ENCODE measurements at places on chromosomes 2 and 18.

GRCh38 chr2:37389395-37389794 lies 45.0 kb downstream of the QPCT start:
- no peak for DNase-seq

- no peak for DNase-seq
These were observed 77.8 kb downstream of the RAPGEF4 start for GRCh38 chr2:172813314-172813888.

DNA sequence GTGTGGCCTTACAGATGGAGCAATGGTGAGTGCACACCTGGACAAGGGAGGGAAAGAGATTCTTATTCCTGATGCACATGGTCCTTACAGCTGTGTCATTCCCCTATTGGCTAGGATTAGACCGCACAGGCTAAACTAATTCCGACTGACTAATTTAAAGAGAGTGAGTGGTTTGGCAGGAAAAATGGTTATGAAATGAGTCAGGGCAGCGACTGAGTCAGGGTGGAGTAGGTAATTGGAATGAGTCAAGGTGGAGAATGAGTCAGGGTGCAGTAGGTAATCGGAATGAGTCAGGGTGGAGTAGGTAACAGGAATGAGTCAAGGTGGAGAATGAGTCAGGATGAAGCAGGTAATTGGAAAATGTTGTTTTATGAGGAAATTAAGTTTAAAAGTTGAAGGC lies 1353.7 kb upstream of the LRRTM1 start:
- no peak for DNase-seq

- no peak for DNase-seq
These were observed 15.2 kb downstream of the GALNT3 start for GRCh38 chr2:165778653-165779451.

- DNase-seq, result no peak
These were observed 34.7 kb downstream of the RBMS1 start for GRCh38 chr2:160458718-160459453.

DNA sequence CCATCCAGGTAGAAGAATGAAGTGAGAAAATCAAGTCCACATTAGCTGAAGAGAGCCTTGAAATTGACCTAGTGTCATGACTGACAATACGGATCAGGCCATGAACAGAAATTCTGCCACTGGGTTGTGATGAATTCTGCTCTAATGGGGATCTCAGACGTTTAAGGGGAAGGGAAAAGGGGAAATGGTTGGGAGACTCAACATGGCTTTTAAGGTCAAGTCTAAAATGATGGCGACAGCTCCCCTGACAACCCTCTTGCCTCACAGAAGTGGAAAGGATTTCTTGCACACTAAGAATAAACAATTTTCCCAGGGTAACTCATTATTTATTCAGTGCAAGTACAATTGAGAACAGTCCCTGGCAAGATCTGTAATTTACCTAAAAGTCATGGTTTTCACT lies 302.5 kb upstream of the ACVR2A start:
- no peak for DNase-seq

DNA sequence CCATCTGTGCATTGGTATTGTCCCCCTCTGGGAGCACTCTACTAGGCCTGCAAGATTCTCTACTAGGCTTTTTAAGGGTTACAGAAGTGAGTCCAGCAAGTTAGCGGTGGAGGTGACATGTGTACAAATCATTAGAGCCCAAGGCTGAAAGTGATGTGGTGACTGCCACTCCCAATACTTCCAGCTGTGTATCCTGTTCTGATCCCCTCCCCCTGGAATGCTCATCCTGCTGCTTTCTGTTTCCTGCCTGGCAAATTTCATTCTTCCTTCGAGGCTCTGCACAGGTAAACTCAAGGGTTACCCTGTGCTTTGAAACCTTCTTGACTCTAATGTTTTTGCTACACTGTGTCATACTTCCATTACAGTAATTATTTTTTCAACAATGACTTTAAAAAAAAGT lies 258.5 kb upstream of the REV1 start:
- no peak for DNase-seq

DNA sequence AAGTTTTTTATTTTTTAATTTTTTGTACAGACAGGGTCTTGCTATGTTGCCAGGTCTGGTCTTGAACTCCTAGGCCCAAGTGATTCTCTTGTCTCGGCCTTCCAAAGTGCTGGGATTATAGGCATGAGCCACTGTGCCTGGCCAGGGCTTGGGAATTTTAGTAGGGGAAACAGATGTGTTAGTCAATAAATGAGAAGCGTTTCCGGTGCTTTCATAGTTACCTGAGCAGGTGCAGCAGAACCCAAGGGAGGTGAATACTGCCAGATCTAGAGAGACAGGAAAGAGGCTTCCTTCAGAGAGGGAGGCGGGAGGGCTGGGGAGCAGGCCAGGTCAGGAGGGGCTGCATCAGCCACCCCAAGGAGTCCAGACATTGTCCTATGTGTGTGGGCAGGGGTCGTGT lies 30.5 kb upstream of the IMPA2 start:
- no peak for DNase-seq
